ENCODE measurements at places on chromosomes 1 and 21.

- DNase-seq: no peak
These were observed 35.7 kb upstream of the MTR start for GRCh38 chr1:236759252-236759859.

DNA sequence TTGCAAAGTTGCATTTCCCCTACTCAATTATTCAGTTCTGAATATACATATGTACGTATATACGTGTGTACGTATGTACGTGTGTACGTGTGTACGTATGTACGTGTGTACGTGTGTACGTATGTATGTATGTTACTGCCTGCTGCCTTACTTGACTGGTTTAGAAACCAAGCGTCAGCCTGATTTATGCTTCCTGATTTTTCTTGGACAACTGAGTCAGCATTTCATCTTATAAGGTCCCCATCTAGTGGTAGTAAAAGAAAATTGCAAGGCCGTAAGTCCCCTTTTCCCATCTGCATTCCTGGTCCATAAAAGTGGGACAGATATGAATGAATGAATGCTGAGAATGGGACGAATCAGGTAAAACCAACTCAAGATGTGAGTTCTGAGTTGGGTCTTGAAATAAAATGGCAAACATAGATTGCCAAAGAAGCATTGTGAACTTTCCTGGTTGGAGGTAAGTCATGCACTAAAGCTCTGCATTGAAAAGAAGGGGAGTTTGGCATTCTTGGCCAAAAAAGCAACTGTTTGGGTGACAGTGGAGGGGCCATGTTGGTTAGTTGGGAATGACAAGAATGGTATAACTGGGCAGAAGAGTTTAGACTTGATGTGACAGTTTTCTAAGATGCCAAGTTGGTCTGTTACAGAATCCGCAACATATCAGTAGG is 76.4 kb upstream of the DNAH14 start:
- DNase-seq: no peak

DNA sequence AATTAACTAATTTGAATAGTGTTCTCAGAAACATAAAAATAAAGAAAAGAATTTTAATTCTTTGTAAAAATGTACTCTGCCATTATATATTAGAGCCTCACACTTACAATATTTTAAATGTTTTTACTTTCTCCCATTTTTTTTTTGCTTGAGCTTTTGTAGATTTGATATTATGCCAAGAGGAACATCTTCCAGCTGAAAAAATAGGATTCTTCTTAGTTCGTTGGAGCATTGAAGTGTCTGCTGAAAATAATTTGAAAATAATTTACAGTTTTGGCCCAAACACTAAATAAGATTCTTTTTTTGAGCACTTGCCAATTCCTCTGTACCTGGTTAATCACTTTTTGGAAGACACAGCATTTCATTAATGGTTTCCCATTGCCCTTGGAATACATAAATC is 175.0 kb upstream of the COL11A1 start:
- DNase-seq: no peak

GRCh38 chr1:179794669-179795068 is 51.6 kb downstream of the FAM163A start:
- no peak for DNase-seq

DNA sequence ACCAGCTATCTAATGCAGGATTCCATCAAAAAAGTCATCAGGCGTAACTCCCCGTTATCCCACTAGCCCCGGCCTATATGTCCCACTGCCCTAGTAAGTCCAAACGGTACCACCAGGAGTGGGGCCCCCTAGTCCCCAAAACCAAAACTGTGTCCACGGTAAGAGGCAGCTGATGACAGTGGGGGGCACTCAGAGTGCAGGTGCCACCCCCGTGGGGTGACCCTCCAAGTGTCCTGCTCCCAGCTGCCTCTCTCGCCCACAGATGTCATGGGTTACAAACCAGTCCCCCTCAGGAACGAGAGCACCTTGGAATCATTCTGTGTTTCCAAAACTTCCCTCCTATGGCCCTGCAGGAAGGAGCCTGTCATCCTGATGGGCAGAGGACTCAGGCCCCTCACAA is 10.9 kb upstream of the AURKAIP1 start:
- DNase-seq: no peak

GRCh38 chr1:27351541-27352107 is 9.8 kb downstream of the SYTL1 start:
- DNase-seq: no peak

- DNase-seq: no peak
These were observed 1.7 kb downstream of the EPHA2 start for GRCh38 chr1:16153999-16154673.

- no peak for DNase-seq
These were observed 27.2 kb downstream of the OVAAL start for GRCh38 chr1:180585994-180586359.

GRCh38 chr21:43268804-43269186 is 100.0 kb downstream of the CRYAA start:
- no peak for DNase-seq

GRCh38 chr1:119626841-119627240 is 21.2 kb downstream of the ZNF697 start:
- DNase-seq: no peak

GRCh38 chr1:19198820-19199219 is 11.2 kb downstream of the UBR4 start:
- no peak for DNase-seq

- DNase-seq: no peak
These were observed 665 bp downstream of the DAB1 start for GRCh38 chr1:57423135-57423655.

DNA sequence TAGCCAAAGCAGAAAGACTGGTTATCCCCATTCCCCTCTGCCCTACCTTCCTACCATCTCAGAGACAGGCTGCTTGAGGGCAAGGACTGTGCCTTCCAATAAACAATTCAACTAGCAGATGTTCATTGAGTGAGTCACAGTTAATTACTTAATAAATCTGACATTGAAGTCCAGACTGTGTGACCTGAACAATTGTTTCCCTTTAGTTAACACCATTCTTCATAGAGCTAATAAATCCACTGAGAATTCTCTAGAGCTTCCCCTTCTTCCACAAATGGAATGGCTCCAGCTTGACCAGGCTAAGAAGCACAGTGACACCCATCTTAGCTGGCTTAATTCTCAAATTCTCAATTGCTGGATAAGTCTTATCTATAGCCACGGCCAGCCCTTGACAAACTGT is 61.9 kb upstream of the GJA5 start:
- no peak for DNase-seq

GRCh38 chr1:186202776-186203175 is 172.3 kb downstream of the TPR start:
- DNase-seq: no peak

DNA sequence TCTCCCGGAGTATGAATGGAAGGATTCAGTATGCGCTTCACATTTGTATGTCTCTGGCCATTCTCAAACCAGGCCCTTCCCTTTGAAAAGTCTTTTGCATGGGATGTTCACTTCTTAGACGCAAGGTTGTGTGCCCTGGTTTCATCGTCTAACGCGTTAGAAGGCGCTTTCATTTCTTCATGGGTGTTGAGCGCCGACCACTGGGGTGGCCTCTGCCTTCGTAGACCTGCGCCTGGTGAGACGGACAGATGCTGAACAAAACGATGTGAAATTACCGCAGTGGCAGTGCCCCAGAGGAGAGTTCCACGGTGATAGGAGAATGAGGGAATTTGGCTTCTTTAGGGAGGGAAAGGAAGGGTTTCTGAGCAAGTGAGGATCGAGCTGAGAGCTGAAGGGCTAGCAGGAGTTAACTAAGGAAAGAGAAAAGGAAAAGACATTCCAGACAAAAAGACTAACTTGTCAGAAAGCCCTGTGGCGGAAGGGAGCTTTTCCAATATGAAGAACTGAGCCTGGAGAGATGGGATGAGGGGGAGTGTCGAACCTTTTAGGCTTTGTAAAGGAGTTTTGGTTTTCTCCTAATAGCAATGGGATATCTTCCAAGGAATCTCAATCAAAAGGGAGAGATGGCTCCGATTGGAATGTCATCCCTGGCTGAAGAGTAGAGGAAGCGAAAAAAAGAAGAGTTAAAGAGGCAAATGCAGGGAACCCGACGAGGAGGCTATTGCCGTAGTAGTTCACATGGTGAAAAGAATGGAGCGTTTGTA is 951 bp downstream of the GGPS1 start:
- no peak for DNase-seq

- DNase-seq: no peak
These were observed 11.7 kb upstream of the SH3GLB1 start for GRCh38 chr1:86692641-86693040.

DNA sequence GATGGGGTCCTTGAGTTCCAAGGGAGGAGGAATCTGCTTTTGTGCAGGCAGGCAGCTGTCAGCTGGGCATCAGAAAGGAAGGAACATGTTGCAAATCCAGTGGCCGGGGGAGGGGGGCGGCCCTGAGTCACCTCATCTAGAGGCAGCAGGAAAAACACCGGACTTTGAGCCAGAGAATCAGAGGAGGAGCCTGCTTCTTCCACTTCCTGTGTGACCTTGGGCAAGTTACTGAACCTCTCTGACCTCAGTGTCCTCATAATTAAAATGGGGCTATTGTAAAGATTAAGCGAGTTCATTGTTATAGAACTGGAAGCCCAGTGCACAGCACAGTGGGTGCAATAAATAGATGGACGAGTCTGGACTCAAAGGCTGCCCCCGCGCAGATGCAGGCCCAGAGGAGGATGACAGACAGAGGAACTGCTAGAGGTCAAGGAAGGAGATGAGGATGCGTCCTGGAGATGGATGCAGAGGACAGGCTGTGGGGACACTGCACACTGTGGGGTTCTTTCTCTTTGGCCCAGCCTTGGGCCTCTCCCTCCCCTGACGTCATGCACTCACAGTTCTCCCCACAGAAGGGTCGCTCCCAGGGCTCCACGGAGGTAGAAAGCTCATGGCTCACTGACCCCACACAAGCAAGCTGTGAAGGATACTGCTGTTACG is 714.3 kb downstream of the MATN1 start:
- DNase-seq: no peak

- no peak for DNase-seq
These were observed 93.3 kb downstream of the PDE9A start for GRCh38 chr21:42746593-42747275.

DNA sequence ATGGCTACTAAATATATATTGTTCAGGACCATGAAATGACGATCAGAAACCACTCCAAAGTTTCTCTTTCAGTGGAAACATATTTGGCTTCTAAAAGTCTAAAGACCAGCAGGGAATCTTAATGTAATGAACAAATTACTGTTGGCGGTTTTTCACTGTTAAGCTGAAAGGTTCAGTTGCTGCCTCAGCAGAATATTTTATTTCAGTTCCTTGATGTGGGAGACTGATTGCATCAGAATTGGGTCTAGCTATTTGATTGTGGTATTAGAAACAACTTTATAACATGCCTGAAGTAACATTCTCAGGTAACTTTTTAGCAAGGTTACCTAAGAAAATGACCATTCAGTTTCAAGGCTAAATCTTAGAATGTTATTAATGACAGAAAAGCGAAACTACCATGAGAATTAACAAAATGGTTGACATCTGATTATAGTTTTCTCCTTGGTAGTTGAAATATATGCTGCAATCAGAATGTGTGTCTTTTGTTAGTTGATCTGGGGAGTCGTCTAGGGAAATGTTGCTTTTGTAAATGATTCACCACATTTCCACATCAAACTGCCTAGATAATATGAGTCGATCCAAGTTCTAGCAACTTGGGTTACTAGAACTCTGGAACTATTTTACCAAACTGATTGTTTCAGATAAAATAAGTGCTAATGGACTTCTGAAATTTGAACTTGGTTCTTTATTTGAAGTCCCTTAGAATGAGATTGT is 200.4 kb downstream of the HMCN1 start:
- no peak for DNase-seq

GRCh38 chr1:159223004-159223403 is 18.3 kb downstream of the ACKR1 start:
- DNase-seq: no peak

- peak; percentile 48 for DNase-seq
These were observed at the start of gene LRRC42 for GRCh38 chr1:53946252-53947171. LRRC42 (plus strand) TSS chr1:53946350; CDS start chr1:53952000, 5,650 bp downstream.

DNA sequence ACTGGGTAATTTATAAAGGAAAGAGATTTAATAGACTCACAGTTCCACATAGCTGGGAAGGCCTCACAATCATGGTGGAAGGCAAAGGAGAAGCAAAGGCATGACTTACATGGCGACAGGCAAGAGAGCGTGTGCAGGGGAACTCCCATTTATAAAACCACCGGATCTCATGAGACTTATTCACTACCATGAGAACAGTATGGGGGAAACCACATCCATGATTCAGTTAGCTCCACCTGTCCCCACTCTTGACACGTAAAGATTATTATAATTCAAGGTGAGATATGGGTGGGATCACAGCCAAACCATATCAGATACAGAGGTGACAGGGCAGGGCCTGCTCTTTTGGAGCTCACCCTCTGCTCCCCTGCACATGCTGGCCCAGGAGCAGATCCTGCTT is 31.4 kb upstream of the TMEM61 start:
- DNase-seq: no peak

GRCh38 chr1:224333309-224333926 is 3.4 kb upstream of the NVL start:
- no peak for DNase-seq

GRCh38 chr1:231612393-231613089 is 14.0 kb upstream of the DISC1 start:
- peak; percentile 23 for DNase-seq

GRCh38 chr1:180233191-180234011 is 3.3 kb downstream of the LHX4 start:
- no peak for DNase-seq

- no peak for DNase-seq
These were observed 448 bp downstream of the G0S2 start for GRCh38 chr1:209675565-209676154.

DNA sequence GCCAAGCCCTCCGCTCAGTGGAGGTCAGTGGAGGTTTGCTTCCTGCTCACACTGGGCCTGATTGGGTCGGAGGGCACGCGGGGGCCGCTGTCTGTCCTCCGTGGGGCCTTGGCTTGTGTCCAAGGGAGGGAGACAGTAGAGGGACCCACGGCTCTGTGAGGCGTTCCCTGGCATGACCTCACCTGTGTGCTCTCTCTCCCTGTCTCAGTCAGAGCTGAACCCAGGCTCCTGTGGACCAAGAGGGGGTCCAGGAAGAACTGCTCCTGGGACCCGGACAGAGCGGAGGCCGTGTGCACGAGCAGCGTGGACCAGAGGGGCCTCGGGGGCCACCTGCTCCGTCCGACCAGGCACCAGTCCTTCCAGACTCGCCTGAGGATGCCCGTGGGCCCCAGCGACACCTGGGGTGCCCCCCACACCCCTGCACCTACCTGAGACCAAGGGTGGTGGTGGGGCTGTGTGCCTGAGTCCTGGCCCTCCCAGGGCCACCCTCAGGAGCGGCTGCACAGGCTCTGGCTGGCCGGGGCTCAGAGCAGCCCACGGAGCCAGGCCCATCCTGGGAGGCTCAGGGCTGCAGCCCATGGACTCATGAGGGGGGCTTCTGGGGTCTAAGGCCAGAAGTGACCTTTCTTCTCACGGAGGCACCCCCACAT is 13.3 kb upstream of the TTLL10 start:
- DNase-seq: no peak

DNA sequence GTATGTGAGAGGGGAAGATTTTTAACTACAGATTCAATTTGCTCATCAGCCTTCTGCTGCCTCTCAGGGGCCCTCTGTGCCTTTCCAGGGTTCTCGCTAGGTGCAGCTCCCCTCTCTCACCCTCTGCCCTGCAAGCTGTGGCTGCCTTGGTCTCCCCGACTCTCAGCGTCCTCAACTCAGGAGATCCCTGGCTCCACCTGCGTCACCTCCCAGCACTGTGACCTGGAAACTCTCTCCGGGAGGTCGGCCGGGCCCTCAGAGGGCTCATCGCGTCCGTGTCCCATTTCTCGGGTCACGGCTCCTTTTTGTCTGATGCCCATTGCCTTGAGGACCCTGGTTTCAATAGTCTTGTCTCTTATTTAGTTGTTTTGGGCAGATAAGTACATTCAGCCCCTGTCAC is 63.5 kb upstream of the ADARB1 start:
- DNase-seq: no peak
